Caco-2 (cell line): ENCODE measurements at places on chromosomes 13 and 19.

DNA sequence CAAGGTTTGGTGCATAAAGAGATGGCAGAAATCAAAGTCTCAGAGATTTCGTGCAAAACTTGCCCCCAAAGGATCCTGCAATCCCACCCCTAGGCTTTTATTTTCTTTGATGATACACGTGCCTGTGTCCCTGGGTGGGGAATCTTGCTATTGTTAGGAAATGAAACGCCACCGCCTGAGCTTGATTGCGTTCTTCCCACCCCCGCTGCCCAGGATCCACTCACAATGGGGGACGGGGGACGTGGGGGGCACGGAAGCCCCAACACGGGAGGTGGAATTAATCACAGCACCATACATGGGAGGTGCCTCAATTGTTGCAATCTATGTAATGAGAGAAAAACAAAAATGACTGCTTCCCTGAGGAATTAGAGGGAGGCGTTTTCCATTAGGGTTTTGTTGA is 39.6 kb downstream of the ZNRF4 start:
- no peak for DNase-seq

GRCh38 chr13:45384474-45385174 is 33.5 kb downstream of the SLC25A30 start:
- DNase-seq: no peak

DNA sequence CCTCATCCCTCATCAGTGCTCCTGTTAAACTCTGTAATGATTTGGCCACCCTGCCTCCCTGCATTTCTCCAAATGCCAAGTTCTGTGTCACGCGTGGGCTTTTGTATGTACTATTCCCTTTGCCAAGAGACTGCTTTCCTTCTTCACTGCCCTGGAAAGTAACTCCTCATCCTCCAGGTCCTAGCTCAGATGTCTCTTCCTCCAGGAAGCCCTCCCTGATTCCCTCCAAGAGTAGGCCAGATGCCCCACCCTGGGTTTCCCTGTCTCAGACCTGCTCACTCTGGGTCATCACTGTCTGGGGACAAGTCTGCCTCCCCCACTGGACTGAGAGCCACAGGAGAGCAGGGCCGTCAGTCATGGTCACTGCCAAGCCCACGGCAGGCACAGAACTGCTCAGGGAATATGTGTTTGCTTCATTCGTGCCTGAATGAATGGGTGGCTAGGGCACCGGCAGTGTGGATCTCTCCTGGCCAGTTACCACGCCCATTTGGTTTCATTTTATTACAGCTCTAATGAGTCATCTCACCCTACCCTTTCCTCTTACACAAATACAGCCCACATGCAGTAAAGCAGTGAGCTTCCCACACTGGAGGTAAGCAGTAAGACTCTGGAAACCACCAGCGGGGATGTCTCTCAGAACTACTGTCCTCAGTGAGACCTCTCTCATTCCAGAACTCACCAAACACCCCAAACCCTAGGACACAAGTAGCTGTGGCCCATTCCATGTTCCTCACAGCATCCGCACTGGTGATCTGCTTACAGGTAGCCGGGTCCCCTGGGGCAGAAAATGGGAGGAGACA is 12.1 kb upstream of the GPR4 start:
- peak; percentile 40 for DNase-seq

- peak; percentile 35 for DNase-seq
These were observed 27.6 kb downstream of the MYO9B start for GRCh38 chr19:17103177-17103576.

- DNase-seq: no peak
These were observed 12.1 kb downstream of the MBNL2 start for GRCh38 chr13:97234236-97234635.

GRCh38 chr19:6286676-6287075 is 6.9 kb upstream of the MLLT1 start:
- no peak for DNase-seq

GRCh38 chr13:74464670-74465069 is 330.5 kb upstream of the KLF12 start:
- DNase-seq: no peak

GRCh38 chr19:29450812-29451211 is 75.0 kb upstream of the VSTM2B start:
- DNase-seq: no peak

DNA sequence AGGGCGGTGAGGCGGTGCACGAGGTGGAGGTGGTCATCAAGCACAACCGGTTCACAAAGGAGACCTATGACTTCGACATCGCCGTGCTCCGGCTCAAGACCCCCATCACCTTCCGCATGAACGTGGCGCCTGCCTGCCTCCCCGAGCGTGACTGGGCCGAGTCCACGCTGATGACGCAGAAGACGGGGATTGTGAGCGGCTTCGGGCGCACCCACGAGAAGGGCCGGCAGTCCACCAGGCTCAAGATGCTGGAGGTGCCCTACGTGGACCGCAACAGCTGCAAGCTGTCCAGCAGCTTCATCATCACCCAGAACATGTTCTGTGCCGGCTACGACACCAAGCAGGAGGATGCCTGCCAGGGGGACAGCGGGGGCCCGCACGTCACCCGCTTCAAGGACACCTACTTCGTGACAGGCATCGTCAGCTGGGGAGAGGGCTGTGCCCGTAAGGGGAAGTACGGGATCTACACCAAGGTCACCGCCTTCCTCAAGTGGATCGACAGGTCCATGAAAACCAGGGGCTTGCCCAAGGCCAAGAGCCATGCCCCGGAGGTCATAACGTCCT is 9.4 kb upstream of the PROZ start:
- no peak for DNase-seq

DNA sequence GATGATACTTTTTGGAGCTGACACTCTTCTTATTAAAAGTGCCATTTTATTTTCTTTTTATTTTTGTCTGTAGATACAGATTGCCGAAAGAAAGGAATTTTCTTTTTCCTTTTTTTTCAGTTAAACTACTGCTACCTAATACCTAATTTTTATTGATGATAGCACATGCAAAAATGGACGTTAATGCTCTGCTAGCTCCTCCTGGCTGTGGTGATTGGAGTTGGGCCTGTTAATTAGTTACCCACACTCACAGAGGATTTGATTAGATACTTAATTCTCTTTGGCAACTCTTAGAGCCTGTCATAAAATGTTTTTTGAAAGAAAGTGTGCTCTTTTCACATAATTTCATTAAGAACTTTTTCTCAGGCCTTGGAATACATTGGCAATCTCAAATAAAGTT is 366.8 kb downstream of the DCT start:
- DNase-seq: no peak

DNA sequence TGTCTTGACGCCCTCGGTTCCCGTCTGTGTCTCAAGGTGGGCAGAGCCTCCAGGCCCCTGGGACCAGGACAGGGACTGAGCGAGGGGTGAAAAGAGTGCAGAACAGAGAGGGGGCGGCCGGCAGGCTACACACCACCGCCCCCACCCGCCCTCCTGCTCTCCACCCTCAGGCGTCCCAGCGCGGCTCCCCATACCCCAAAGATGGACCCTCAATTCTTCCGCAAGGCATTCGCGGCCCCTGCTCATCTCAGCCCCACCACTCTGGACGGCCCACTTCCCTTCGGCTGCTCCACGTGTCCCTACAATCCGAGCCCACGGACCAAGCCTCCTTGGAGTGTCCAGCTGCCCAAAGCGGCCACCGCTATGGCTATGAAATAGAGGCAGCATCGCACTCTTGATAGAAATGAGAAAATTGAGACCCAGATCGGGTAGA is 1.8 kb downstream of the KLF16 start:
- DNase-seq: no peak

DNA sequence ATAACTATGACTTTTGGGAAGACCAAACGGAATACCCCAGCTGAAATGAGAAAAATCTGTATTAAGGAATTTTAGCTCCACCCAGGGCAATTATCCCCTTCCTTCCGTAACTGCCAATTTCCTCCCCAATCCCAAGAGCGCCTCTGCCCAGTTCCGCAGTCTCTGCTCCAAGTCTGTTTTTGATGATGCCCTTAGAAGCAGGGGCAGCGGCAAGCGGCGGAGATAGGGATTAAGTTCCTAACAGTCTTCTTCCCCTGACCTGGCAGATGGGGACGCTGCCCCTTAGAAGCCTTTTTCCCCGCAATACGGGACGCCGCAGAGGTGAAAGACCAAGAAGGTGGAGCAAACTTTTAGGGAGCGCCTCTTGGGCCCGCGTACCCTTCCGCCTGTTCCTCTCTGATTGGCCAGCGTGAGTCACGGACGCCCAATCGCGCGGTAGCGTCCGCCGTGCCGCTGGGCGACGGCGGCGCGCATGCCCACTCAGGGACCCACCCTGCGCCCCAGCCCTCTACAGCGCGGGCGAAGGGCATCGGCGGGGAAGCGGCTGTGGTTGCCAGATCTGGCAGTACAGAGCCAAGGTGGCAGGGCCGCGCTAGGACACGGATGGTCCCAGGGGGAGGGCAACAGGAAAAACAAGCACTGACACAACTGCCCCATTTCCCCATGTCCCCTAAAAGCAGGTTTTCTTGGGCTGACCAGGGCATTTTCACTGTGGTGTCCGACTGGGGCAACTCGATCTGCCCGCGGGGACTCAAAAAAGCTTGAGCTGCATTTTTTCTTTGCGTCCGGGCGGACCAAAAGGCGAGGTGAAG is 843 bp upstream of the TDRD3 start:
- peak; percentile 93 for DNase-seq

DNA sequence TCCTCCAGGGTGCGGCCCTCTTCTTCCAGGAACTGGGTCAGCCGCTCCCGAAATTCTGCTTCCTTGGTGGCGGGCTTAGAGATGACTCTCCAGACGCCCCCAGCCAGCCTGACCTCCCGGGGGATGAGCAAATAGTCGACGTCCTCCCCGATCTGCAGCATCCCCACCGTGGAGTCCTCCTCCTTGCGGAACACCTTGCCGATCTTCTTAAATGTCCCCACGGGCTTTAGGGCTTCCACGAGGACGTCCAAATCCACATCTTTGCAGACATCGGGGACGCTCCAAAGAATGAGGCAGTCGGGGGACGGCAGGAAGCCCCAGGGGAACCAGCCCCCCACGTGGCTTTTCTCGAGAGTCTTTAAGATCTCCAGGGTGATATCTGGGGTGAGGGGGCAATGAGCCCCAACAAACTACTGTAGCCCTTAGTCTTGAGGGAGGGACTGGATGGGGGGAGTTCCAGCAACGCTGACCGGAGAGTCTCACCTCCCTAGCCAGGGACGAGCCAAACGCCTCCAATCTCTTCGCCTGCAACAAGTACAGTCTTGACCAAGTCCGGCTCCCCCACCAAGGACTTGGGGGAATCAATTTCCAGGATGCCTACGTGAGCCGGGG is 608 bp downstream of the CCDC8 start:
- DNase-seq: no peak

DNA sequence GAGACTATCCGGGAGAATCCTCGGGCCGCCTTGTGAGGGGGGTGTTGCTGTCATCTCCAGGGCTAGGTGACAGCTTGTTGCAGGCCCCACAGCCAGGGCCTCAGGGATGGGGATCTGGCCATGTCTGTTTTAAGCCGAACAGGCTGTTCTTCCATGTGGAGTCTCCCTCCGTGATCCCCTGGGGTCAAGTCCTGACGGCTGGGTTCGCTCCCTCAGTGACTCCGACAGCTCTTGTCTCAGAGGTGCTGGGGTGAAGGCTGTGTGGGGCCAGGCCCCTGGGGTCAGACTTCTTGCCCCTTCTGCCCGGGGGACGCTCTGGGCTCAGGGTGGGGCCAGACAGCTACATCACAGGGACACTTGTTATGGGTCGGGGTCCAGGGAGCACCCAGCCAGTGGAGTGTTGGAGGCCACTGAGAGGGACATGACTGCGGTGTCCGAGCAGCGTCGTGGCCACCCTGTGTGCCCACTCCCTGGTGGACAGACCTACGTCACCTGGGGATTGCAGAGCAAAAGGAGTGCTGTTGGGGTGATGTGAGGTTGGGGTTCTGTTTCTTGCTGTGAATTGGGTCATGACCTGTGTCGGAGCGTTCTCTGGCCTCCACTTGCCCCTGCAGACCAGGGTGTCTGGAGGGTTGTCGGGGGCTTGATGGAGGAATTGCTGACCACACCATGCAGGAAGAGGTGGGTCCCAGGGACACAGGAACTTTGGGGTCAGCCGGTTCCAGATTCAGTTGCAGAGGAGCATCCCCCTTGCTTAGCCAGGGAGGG is 21.5 kb downstream of the EPN1 start:
- no peak for DNase-seq

GRCh38 chr13:20494656-20495055 is 31.0 kb downstream of the CRYL1 start:
- DNase-seq: no peak

GRCh38 chr13:34003656-34004055 is 185.7 kb downstream of the RFC3 start:
- DNase-seq: no peak

- DNase-seq: no peak
These were observed 44.8 kb upstream of the FNDC3A start for GRCh38 chr13:48930918-48931317.

GRCh38 chr13:112968380-112968909 is 569 bp upstream of the MCF2L start:
- DNase-seq: peak; percentile 54

DNA sequence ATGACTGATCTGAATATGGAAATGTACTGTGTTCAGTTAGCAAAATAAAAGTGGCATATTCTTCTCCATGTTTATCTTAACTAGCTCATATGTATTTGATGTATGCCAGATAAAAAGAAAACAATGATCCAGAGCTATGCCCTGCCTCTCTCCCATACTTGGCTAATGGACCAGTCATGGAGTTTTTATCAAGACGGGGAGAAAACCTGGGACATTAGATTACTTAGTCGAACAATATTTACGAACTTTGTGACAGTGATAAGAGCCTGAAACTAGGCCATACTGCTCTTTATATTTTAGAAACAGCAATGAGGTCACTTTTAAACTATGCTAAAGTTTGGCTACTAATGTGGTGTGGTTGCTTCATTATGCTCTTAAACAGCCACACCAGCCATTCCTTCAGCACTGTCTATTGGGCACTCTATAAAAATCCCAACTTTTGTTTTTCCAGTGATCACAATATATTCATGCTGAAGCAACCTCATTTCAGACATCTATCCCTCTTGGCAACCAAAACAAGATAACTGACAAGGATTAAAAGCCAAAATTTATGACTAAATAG is 265.0 kb downstream of the FGF14 start:
- no peak for DNase-seq

- peak; percentile 50 for DNase-seq
These were observed 97.7 kb upstream of the IPO5 start for GRCh38 chr13:97855570-97856303.

DNA sequence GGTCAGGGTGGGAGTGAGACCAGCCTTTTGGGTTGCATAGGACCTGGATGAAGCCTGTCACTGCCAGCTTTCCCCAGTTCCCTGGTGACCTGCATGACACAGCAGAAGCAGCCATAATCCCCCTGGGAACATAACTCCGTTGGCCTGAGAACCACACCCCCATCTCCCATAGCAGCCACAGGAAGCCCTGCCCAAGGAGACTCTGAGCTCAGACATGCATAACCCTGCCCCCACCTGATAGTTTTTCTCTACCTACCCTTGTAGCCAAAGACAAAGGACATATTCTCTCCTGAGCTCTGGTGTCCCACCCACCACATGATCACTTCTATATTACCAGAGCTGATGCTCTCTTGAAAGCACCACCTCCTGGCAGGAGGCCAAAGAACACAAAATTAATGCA is 413.5 kb upstream of the HTR2A start:
- DNase-seq: no peak

GRCh38 chr13:34207334-34207733 is 389.4 kb downstream of the RFC3 start:
- DNase-seq: peak; percentile 49
